ENCODE measurements at places on chromosomes 7 and 10. TPM values are rescaled to one million over a fixed set of nuclear protein-coding genes. Genes with fewer than 3 reads are reported as not detected.

DNA sequence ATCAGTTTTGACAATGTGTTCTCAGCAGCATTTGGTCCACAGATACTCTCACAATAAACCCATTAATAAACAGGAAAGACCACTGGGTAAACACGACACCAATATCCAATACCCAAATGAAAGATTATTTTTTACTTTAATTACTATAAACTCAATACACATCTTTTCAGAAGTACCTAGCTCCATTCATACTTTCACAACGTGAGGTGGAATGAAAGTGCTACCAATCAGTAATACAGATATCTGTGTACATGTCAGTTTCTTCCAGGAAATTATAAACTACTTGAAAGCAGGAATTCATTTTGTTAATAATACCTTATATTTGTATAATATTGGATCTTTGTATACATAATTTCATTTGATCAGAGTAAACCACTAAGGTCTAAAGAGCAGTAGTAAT, 11.9 kb downstream of the CDK6 start:
- DNase-seq: no peak
- H3K4me1 ChIP-seq: peaks cover 21% of the 10 kb centered on the region
- no peaks in the 10 kb centered on the region for H3K27me3 ChIP-seq
- no peaks in the 10 kb centered on the region for H3K36me3 ChIP-seq
- H3K4me3 ChIP-seq: no peak overlapping the region

- no peak for DNase-seq
- H3K4me1 ChIP-seq: no peaks in the 10 kb centered on the region
- H3K27me3 ChIP-seq: no peaks in the 10 kb centered on the region
- no peaks in the 10 kb centered on the region for H3K36me3 ChIP-seq
- H3K4me3 ChIP-seq: no peak overlapping the region
- H3K27ac ChIP-seq: no peak overlapping the region
These were observed 64.0 kb upstream of the PCBD1 start for GRCh38 chr10:70952401-70952800.

DNA sequence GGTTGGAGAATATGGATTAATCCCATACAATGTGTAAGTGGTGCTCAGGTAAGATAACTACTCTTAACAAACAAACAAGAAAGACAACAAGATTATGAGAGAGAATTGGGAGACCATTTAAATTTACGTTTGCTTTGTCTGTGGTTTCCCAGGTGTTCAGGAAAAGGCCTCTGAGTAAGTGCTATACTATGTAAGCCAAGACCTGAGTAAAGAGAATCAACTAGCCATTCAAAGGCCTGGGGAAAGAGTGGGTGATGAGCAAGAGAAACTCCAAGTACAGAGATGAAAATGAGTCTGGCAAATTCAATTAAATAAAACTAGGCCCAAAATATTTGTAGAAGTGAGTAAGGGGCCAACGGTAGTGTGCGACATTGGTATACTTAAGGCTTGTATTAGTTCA, 9.9 kb downstream of the CSTF2T start:
- no peak for DNase-seq
- H3K27me3 ChIP-seq: no peaks in the 10 kb centered on the region
- no peak overlapping the region for H3K4me3 ChIP-seq
- no peak overlapping the region for H3K27ac ChIP-seq

DNA sequence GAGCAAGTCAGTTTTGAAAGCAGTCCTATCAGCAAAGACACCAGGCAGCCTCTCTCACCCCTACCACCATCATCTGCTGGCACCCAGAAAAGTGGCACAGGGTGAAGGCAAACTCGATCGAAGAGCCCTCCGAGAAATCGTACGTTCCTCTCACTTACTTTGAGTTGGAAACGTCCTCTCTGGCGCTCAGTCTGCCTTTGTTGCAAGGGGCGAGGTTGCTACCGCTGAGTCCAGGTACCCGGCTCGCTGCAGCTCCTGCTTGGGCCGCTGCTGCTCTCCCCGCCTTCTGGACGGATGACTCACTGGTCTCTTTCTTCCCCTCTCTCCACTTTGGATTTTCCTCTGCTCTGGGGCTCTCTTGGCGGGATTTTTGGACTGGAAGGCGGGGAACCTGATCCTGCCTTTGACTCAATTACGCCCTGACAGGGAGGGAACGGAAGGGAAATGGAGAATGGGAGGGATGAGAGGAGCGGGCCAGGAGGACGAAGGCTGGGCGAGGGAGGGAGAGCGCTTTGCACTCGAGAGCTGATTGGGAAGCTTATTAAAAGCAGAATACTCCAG, at the start of gene PTN:
PTN (minus strand) TSS at position 453 of the 561 bp plus-strand sequence. CDS start 88,760 bp downstream, outside the sequence.
- H3K27me3 ChIP-seq: no peaks in the 10 kb centered on the region
- peak; percentile 81 for DNase-seq
- no peak within 1 kb of the TSS for H3K27ac ChIP-seq

DNA sequence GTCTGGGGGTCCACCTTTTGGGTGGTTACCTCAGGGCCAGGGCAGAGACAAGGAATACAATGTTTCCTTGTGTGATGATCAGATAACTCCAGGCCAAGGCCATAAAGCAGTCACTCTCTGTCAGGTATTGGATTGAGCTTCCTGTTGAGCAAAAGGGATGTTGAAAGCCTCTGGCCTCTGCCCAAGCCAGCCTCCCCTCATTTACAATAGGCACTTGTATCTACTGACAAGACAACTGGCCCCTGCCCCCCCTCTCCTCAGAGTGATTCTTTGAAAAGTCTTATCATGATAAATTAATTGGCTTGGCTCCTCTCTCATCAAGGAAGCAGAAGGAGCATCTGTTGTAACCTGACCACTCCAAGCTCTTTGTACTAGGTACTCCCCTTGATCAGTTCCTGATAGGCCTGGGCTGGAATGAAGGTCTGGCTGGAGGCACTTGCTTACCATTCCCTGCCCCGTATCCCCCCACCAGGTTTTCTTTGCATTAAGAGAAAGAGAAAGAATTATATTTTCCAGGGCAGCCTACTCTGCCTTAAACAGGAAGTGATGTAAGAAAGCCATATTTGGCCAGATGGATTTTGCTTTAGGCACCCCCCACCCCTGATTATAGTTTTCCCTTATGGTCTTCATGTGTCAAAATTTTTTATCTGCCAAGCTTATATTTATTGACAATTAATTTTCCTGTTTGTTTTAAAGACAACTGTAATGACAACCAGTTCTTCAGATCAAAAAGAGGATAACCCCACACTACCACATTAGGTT, 42.1 kb upstream of the HPS1 start:
- DNase-seq: no peak
- no peaks in the 10 kb centered on the region for H3K27me3 ChIP-seq
- no peaks in the 10 kb centered on the region for H3K36me3 ChIP-seq
- H3K27ac ChIP-seq: no peak overlapping the region
- H3K4me1 ChIP-seq: no peaks in the 10 kb centered on the region

- H3K36me3 ChIP-seq: no peaks in the 10 kb centered on the region
- no peak overlapping the region for H3K27ac ChIP-seq
- no peak overlapping the region for H3K4me3 ChIP-seq
- no peak for DNase-seq
- H3K27me3 ChIP-seq: no peaks in the 10 kb centered on the region
These were observed 724.2 kb downstream of the GATA3 start for GRCh38 chr10:8778713-8779112.

DNA sequence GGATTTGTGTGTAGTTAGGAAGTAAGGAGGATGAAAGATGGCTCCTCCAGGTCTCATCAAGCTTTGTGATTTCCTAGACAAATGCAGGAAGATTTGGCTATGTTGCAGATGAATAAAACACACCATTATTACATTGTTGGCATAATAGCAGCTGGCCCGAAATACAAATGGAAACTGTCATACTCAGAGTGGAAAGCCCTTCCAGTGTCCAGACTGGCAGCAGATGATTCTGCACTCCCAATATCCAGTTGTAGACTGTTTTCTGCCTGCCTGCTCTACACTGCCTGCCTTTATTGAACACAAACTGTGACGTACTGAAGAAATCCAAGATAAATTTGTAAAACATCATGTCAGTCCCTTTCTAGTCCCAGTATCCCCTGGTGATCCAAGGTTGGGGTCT, 99.7 kb upstream of the FZD1 start:
- no peak for DNase-seq
- H3K27ac ChIP-seq: no peak overlapping the region
- no peak overlapping the region for H3K4me3 ChIP-seq

DNA sequence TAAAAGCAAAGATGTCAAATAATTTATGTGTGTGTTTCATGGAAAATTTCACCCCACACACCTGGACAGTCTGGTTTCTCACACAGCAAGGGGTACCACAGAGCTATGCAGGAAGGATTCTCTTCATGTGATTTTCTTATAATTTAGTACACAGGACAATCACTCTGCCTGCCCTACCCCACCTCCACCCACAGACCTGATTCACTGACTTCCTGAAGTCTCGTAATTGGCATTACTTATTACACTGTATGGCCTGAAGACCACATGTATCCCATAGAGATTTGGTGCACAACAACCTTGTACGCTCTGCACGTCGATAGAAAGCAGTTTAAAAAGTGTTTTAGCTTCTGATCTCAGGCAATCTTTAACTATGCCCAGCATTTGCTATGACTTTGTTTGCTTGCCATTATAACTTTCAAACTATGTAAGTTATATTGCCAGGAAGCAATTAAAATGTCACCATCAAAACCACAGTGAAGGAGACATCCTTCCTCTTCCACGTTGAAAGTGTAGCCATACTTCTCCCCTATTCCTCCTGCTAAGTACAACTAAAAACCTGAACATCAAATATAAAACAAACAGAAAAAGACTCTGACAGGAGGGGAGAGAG, 279.4 kb upstream of the IMMP2L start:
- H3K4me1 ChIP-seq: no peaks in the 10 kb centered on the region
- H3K4me3 ChIP-seq: no peak overlapping the region
- no peaks in the 10 kb centered on the region for H3K27me3 ChIP-seq
- H3K36me3 ChIP-seq: peaks cover 18% of the 10 kb centered on the region
- H3K27ac ChIP-seq: no peak overlapping the region
- no peak for DNase-seq

DNA sequence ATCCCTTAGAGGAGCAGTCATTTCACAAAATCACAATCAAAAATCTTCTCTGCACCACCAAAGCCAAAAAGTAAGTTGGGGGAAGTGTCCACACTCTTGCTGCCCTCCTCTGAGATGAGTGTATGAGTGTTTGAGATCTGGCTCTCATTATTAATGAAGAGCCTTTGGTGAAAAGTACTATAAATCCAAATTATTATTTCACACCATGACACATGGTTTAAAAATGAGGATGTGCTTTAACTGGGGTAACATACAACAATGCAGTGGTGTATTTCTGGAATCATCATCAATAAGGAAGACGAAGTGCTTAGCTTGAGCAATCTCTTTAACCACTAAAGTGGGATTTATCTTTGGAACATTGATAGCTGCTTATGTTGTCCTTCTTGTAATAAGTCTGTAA, 114.2 kb upstream of the ADAM12 start:
- no peaks in the 10 kb centered on the region for H3K36me3 ChIP-seq
- H3K4me1 ChIP-seq: peaks cover 23% of the 10 kb centered on the region
- no peak for DNase-seq
- H3K27me3 ChIP-seq: no peaks in the 10 kb centered on the region
- no peak overlapping the region for H3K4me3 ChIP-seq

- H3K36me3 ChIP-seq: no peaks in the 10 kb centered on the region
- peaks cover 16% of the 10 kb centered on the region for H3K4me1 ChIP-seq
- H3K4me3 ChIP-seq: no peak overlapping the region
These were observed 189.6 kb downstream of the AUTS2 start for GRCh38 chr7:69787736-69788431.

- no peak for DNase-seq
- peaks cover 6% of the 10 kb centered on the region for H3K36me3 ChIP-seq
- H3K4me1 ChIP-seq: no peaks in the 10 kb centered on the region
- no peak overlapping the region for H3K27ac ChIP-seq
These were observed 65.5 kb downstream of the TNS3 start for GRCh38 chr7:47516386-47516785.

DNA sequence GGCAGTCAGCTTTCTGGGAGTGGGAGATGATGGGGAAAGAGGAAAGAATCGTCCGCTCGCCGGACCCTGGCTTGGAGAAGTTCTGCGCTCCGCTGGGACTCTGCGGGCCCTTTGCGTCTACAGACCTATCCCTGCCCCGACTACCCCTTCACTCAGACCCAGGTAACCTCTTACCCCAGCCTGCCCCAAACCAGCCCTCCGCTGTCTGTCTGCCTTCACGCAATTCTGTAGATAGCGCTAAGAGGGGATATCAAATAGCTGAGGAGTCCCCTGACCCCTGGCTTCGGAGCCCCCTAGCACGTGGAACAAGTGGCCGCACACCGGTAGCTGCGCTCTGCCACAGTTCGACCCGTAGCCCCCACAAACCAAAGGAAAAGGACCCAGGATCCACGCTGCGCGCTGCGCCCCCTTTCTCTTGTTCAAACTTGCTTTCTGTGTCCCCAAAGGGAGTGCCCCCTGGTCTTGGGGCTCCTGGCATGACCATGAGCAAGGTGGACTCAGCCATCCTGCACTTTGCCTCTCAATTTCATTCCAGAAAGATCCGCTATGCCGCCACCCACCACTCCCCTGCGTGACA, 7.0 kb downstream of the HOXA4 start:
- H3K4me3 ChIP-seq: peak overlapping the region; percentile 18
- H3K4me1 ChIP-seq: peaks cover 1% of the 10 kb centered on the region
- H3K36me3 ChIP-seq: no peaks in the 10 kb centered on the region
- DNase-seq: no peak
- peak overlapping the region; percentile 95 for H3K27ac ChIP-seq
- peaks cover 77% of the 10 kb centered on the region for H3K27me3 ChIP-seq

GRCh38 chr7:85106719-85107118, 80.1 kb downstream of the SEMA3D start:
- DNase-seq: no peak
- H3K36me3 ChIP-seq: no peaks in the 10 kb centered on the region
- peaks cover 2% of the 10 kb centered on the region for H3K4me1 ChIP-seq
- H3K27ac ChIP-seq: no peak overlapping the region

DNA sequence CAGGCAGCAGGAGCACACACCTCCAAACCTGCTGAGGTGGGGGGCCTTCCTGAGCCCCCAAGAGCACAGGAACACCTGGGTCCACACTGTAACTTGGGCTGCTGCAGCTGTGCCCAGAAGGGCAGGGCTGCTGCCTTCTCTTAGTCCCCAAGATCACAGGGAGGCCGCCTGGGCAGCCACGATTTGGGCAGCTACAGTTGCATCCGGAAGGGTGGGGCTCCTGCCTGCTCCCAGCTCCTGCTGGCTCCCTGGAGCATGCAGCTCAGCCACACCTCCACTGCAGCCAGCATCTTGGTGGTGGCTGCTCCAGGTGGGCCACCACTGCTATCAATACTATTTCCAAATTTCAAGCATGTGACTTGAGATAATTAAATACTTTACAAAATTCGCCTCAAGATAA, 38.5 kb upstream of the AGMO start:
- H3K27ac ChIP-seq: no peak overlapping the region
- no peak overlapping the region for H3K4me3 ChIP-seq
- no peak for DNase-seq
- H3K36me3 ChIP-seq: peaks cover 2% of the 10 kb centered on the region

- no peak overlapping the region for H3K4me3 ChIP-seq
- no peak overlapping the region for H3K27ac ChIP-seq
- H3K27me3 ChIP-seq: no peaks in the 10 kb centered on the region
- DNase-seq: no peak
- H3K4me1 ChIP-seq: peaks cover 8% of the 10 kb centered on the region
These were observed 17.2 kb downstream of the PANK1 start for GRCh38 chr10:89627830-89628229.

GRCh38 chr10:125641398-125641797, 41.6 kb downstream of the TEX36 start:
- no peaks in the 10 kb centered on the region for H3K4me1 ChIP-seq
- DNase-seq: no peak
- H3K27me3 ChIP-seq: no peaks in the 10 kb centered on the region

GRCh38 chr10:6511347-6511746, 68.7 kb downstream of the PRKCQ start:
- no peak overlapping the region for H3K27ac ChIP-seq
- no peak overlapping the region for H3K4me3 ChIP-seq
- no peaks in the 10 kb centered on the region for H3K36me3 ChIP-seq
- H3K4me1 ChIP-seq: no peaks in the 10 kb centered on the region

CALML5 gene
- not detected for total RNA-seq

SHTN1 gene
- total RNA-seq: 28.4 TPM

ESYT2 gene
- total RNA-seq: 83.0 TPM

LRRTM3 gene
- 0.68 TPM for total RNA-seq

WIPF3 gene
- 2.8 TPM for total RNA-seq
